ENCODE measurements at places on chromosomes 1 and 21. TPM values are rescaled to one million over a fixed set of nuclear protein-coding genes. Genes with fewer than 3 reads are reported as not detected.

- no peak for DNase-seq
These were observed 80.0 kb downstream of the S1PR1 start for GRCh38 chr1:101316799-101317198.

DNA sequence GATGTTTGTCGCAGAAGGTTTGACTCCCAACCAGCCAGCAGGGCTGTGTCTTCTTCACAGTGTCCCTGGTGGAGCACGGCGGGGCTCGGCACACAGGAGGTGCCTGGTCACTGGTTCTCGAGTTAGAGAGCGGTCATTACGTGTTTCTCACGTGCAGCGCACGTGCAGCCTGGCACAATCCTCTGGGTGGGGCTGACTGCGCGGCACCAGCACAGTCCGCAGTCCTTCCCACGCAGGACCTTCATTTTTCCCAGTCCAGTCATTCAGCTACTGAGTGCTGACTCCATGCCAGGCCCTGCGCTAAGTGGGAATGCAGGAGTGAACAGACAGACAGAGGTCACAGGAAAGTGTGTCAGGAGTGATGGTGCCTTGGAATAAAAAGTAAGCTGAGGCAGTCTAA, 46.2 kb upstream of the GPR153 start:
- no peak for DNase-seq

The KRTAP20-3 gene
- not detected for total RNA-seq

- DNase-seq: no peak
These were observed 4.5 kb downstream of the TRMT1L start for GRCh38 chr1:185152187-185152767.

GRCh38 chr1:42930178-42931107, 28.2 kb downstream of the SLC2A1 start:
- DNase-seq: no peak

DNA sequence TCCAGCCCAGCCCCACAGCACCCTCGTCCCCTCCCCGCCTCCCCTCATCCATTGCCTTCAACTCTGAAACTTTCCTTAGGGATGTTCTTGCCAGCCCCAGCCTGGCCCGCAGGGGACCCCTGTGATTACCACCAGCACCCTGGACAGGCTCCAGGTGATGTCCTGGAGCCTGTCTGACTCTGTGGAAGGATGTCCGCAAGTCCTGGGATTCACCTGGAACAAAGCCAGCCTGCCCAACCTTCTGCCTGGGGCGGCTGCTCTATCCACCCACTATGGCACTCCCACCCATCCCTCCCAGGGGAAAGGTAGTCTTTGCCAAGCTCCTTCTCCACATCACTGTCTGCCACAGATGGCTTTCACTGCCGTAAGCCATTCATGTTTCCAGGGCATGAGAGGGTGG, 24.4 kb upstream of the PTPRF start:
- no peak for DNase-seq

The CYP4A11 gene
- not detected for total RNA-seq

GRCh38 chr1:227120826-227121225, 180.7 kb downstream of the COQ8A start:
- no peak for DNase-seq

GRCh38 chr1:179128520-179128919, 46.6 kb downstream of the TOR3A start:
- no peak for DNase-seq

DNA sequence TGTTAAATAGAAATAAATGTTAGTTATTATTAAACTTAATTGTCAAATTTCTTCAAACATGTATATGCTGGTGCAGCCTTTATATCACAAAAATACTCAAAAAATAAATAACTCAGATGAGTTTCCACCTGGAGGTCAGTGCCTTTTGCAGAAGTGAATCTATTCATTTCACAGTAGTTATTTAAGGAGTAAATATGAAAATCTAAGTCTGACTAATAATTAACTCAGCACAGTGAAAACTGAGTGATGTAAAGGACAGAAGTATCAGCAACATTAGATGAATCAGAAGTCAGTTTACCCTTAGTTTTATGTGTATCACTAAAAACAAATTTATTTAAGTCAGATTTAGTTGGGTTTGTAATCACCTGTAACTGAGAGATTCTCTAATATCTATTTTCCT, 2135.4 kb downstream of the MRPL39 start:
- no peak for DNase-seq

GRCh38 chr21:25788677-25789076, 53.9 kb downstream of the GABPA start:
- no peak for DNase-seq

- DNase-seq: no peak
These were observed 33.3 kb upstream of the ERG start for GRCh38 chr21:38531591-38531990.

The STIL gene
- total RNA-seq: 14.8 TPM

GRCh38 chr1:155893389-155894142, 17.6 kb downstream of the RIT1 start:
- DNase-seq: no peak

The SAMSN1 gene
- total RNA-seq: not detected

DNA sequence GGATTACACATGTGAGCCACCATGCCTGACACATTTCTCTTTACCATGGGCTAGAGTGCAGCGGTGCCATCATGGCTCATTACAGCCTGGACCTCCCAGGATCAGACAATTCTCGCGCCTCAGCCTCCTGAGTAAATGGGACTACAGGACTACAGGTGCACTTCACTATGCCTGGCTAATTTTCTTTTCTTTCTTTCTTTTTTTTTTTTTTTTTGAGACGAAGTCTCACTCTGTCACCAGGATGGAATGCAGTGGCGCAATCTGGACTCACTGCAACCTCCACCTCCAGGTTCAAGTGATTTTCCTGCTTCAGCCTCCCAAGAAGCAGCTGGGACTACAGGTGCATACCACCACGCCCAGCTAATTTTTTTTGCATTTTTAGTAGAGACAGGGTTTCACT, 14.8 kb upstream of the KIF1B start:
- DNase-seq: no peak

GRCh38 chr1:66729523-66729922, 22.7 kb upstream of the DYNLT5 start:
- no peak for DNase-seq

DNA sequence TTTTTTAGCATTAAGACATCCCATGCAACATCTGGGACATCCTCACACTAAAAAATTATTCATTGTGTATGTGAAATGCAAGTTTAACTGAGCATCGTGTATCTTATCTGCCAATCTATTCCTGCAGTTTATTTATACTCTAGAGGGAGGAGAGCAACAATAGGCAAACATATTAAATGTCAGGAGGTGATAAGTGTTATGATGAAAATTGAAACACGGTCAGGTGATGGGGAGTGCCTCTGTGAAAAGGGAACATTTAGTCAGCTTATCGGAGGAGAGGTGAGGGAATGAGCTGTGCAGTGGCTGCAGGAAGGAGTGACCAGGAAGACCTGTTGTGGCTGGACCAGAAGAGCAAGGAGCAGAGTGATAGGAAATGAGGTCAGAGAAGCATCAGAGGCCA, 775 bp upstream of the EFCAB14 start:
- DNase-seq: no peak

The UQCRHL gene
- total RNA-seq: 3.5 TPM

DNA sequence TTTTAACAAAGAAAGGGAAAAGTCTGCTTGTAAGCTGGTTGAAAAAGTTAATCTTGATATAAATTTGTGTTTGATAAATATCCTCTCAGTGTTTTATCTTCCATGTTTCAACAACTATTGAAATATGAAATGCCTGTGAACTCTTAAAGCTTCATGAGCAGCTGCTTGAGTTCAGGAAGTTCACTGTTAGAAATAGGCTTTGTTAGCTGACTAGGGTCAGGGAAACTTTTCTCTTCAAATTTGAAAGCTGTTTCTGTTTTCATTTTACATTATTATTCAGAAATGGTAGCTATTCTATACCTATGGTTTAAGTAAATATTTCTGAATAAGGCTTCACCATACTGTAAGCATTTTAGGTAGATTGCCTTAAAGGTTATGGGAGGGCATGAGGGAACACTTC, 191.7 kb downstream of the HS2ST1 start:
- no peak for DNase-seq

DNA sequence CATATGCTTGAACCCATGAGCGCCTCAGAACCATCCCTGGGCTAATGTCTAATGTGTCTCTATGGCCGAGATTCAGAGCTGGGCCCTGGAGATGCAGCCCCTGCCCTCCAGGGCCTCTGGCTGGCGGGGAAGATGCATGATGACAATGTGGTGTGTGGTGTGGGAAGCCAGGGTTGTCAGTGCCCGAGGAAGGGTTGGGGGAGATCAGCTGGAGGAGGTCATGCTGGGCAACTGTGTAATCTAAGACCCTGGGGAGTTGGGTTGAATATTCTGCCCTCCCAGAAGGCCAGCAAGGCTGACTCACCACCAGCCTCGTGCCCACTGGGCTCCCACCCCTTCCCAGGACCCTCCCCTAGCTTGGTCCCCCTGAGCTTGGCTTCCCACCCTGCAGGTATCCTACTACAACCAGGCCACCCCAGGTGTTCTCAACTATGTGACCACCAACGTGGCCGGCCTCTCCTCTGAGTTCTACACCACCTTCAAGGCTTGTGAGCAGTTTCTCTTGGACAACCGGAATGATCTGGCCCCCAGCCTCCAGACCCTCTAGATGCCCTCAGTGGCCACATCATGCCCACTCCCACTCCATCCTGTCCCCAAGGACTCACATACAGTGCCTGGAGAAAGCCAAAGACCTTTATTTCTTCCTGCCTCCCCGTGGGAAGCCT, 14.6 kb downstream of the FAM151A start:
- DNase-seq: no peak

- no peak for DNase-seq
These were observed 22.9 kb downstream of the TOR3A start for GRCh38 chr1:179104611-179105250.

DNA sequence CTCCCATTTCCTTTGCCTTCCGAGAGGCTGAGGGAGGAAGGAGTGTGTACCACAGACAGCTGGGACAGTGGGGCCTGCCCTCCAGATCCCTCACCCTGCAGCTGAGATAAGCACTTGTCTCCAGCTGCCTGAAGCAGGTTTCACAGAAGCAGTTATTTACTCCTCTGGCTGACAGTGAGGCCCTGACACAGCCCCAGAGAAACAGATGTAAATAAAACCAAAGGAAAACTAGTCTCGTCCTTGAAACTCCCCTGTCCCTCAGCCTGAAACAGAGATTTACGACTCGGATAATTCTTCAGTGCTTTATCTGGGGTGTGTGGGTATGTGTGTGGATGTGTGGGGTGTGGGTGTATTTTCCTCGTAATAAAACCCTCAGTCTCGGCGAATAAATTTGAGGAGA, 181.1 kb downstream of the IGSF21 start:
- no peak for DNase-seq

GRCh38 chr1:186188004-186188539, 187.0 kb downstream of the TPR start:
- no peak for DNase-seq

The GPR37L1 gene
- 0.04 TPM for total RNA-seq

DNA sequence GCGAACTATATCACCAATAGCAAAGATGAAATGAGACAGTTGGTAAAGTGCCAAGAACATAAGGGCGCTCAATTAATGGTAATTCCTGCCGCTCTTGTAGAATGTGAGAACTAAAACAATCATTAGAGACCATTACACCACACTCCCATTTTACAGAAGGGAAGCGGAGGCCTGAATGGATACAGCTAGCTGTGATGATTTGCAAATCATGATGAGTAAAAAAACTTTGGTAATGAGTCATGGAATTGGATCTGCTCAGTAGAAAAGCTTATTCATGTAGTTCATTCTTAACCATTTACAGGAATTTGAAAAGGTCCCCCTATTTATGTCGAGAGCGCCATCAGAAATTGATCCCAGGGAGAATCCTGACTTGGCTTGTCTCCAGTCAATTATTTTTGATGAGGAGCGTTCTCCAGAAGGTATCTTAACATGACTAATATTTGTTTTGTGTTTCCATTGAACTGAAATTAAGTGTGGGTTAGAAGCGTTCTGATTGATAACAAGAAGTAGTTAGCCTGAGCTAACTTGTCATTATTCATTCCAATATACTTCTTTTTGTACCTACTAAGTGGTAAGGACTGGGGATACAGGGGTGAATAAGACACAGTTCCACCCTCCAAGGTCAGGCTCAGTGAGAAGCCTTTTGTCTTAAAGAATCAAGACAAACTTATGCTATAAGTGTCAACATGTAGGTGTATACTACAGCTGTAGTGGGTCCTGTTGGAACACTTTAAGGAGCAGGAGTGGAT, 812 bp downstream of the TTC4 start:
- no peak for DNase-seq

The SMIM1 gene
- total RNA-seq: 12.0 TPM

The CLEC20A gene
- not detected for total RNA-seq

The LRRC53 gene
- total RNA-seq: not detected

DNA sequence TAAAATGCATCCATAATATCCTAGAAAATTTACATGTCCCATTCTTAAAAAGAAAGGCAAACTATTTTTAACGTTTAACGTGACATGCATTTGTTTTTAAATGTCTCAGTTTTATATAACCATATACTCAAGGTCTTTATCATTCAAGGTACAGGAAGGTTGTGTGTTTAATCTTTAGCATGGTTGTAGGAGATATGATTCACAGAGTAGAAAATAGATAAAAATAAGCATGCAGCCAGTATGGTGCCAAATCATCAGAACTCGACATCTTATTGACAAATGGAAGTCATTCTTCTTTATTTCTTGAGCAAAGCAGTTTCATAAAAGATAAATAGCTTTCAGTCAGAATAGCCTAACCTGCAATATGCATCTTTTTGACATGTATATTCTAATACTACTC, 51.0 kb downstream of the SAMSN1 start:
- no peak for DNase-seq

- no peak for DNase-seq
These were observed 342.7 kb upstream of the NR5A2 start for GRCh38 chr1:199684686-199685273.

DNA sequence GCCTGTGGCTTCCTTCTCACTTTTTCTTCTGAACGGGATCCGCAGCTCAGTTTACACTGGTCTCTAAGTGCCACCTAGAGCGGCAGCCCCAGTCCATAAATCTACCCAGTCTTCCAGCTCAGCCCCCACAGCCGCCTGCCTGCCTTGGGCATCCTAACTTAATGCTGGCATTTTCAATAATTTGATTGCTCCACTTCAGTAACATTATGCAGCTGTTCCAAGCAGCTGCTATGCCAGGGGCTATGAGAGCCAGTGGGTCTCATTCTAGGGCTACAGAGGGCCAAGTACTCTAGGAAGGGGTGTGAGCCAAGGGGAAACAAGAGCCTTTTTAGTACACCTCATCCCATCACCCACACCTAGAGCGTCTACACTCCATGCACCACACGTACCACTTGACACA, 48.4 kb upstream of the COA6 start:
- no peak for DNase-seq

GRCh38 chr1:91846007-91846638, 39.8 kb downstream of the TGFBR3 start:
- no peak for DNase-seq

DNA sequence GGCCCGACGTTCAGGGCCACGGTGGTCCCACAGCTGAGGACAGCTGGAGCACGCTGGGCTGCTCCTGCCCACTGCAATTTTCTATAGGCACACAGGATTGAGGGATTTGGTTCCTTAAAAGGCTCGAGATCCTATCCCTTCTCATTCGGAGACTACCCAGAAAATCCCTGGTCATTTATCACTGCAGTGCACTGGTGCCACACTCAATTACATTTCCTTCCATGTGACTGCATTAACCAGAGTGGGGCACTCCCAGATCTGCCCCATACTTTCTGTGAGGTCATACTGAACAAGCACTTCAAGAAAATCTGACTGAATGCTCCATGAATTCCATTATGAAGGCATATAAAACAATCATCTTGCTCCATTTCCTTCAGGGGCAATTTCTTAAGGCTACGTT, 49.8 kb upstream of the KCNE1 start:
- DNase-seq: no peak

GRCh38 chr1:8816264-8816663, 1.2 kb downstream of the RERE start:
- no peak for DNase-seq

Measured in progenitor cell of endocrine pancreas (in vitro differentiated cells).